ENCODE measurements at places on chromosomes 7 and 10. TPM values are rescaled to one million over a fixed set of nuclear protein-coding genes. Genes with fewer than 3 reads are reported as not detected.

Gene ADIRF
- 112 TPM for total RNA-seq

DNA sequence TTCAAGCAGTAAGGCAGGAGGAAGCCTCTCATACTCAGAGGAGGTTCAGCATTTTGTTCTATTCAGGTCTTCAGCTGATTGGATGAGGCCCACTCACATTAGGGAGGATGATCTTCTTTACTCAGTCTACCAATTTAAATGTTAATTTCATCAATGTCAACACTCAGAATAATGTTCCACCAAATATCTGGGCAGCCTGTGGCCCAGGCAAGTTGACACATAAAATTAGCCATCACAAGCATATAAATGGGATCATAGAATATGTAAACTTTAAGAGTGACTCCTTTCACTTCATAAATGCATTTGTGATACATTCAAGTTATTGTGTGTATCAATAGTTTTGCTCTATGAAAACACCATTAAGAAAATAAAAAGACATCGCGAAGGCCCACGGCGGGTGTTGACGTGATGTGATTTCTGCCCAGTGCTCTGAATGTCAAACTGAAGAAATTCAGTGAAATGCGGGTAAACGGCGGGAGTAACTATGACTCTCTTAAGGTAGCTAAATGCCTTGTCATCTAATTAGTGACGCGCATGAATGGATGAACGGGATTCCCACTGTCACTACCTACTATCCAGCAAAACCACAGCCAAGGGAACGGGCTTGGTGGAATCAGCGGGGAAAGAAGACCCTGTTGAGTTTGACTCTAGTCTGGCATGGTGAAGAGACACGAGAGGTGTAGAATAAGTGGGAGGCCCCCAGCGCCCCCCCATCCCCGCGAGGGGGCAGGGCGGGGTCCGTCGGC lies 536.1 kb upstream of the AUTS2 start:
- no peak for DNase-seq

Gene ZNF727
- total RNA-seq = 0.32 TPM

- no peak for DNase-seq
Measured at GRCh38 chr7:30975256-30975899, 11.6 kb downstream of the GHRHR start.

DNA sequence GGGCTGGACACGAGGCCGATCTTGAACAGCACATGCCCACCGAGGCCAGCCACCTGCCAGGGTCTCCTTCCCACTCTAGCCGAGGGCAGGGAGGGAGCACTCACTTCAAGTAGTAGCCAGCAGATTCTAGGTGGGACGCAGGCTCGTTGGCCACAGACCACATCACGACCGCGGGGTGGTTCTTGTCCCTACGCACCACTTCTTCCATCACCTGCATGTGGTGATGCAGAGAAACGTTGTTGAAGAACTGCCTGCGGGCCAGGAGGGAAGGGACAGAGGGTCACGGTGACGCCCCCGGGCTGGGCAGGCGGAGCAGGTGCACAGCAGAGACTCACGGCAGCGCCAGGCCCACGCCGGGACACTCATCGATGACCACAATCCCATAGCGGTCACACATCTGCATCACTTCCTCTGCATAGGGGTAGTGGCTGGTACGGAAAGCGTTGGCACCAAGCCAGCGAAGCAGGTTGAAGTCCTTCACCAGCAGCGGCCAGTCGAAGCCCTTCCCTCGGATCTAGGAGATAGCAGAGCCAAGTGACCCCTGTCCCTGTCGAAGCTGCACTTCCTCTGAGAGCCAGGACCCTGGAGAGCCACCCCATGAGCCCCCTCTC lies 7.7 kb downstream of the GUSB start:
- no peak for DNase-seq

GRCh38 chr10:104014176-104014575 lies 47.2 kb downstream of the SLK start:
- DNase-seq = no peak

DNA sequence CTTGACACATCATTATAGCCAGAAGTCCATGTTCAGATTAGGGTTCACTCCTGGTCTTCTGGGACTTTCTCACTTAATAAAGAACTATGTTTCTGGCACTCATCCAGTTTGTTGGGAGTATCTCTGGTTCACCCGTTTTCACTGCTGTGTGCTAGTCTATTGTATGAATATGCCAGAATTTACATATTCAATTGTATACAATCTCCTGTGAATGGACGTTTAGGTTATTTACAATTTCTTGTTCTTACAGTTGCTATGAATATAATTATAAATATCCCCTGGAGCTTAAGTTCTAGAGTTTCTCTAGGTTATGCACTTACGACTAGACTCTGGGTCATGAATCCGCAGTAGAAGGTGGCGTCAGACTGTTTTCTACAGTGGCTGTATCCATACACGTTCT lies 20.0 kb upstream of the RBM33 start:
- no peak for DNase-seq

Gene CYP3A4
- total RNA-seq = not detected

All from urinary bladder (tissue), 4 donors.